Nucleus accumbens (tissue), 56 donors: ENCODE measurements at places on chromosomes 16 and 17.

GRCh38 chr17:78154903-78155811 lies 9.0 kb downstream of the C17orf99 start:
- no peak for DNase-seq

- no peak for DNase-seq
Observed at GRCh38 chr17:2070241-2071023, 15.5 kb downstream of the HIC1 start.

GRCh38 chr17:65556014-65556909 lies 5.2 kb downstream of the AXIN2 start:
- peak; percentile 54 for DNase-seq

DNA sequence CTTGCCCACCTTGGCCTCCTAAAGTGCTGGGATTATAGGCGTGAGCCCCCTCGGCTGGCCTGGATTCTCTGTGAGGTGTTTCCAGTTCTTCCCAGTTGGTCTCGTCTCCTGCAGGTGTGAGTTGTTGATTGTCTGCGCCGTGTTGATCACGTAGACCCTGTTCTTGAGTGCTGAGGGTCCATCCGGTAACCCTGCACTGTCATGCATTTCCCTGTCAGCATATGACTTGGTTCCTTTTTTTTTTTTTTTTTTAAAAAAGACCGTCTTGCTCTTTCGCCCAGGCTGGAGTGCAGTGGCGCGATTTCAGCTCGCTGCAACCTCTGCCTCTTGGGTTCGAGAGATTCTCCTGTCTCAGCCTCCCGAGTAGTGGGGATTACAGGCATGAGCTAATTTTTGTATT lies 17.3 kb downstream of the MGRN1 start:
- DNase-seq, result no peak

DNA sequence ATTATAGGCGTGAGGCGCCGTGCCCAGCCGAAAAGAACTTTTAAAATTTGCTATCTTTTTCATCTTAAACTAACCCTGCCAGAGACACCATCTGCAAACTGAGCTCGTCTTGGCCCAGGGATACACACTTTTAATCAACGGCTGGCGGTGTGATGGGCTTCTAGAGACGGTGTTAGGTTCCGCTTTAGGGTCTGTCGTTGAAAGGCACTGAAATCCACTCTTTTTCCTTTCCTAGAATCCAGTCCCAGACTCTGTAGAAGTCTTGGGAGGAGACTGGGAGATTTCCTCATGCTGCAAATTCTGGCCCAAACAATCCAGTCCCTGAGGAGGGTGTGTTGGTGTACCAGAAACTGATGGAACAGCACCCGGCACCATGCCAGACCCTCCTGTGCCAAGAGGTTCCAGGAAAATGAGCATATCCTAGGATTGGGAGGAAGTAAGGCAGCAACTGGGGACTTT lies 52.0 kb upstream of the TEX2 start:
- DNase-seq, result no peak

- no peak for DNase-seq
Observed at GRCh38 chr17:57766318-57766943, 21.3 kb upstream of the CCDC182 start.

DNA sequence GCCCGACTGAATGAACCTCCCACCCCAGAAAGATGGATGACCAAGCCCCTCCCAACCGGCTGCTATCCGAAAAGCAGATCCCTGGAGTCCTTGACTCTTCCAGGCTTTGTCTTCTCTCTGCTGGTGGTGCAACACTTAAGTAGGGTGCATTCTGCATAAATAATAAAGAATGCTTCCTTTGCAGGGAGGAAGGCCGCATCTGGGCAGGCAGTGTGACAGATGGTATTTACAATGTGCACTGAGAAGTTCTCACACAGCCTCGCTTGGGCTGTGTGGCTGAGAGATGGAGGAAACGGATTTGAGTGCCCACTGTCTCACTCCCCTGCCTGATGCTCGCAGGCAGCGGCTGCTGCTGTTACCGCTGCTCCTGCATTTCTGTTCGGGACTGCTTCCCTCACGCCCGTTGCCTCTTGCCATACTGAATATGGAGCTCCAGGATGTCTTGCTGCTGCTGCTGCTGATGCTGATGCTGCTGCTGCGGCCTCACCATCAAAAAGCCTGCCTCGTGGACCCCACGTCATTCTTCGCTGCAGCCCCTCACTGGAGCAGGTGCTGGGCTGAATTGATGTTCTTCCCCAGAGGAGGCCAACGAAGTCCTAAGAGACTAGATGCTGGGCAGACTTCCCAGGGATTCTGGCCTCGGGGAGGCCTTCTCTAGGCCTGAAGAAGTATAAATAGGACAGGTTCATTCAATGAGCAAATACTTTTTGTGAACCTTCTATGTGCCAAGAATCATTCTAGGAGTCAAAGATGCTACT lies 7.1 kb upstream of the RHBDL3 start:
- DNase-seq, result no peak

DNA sequence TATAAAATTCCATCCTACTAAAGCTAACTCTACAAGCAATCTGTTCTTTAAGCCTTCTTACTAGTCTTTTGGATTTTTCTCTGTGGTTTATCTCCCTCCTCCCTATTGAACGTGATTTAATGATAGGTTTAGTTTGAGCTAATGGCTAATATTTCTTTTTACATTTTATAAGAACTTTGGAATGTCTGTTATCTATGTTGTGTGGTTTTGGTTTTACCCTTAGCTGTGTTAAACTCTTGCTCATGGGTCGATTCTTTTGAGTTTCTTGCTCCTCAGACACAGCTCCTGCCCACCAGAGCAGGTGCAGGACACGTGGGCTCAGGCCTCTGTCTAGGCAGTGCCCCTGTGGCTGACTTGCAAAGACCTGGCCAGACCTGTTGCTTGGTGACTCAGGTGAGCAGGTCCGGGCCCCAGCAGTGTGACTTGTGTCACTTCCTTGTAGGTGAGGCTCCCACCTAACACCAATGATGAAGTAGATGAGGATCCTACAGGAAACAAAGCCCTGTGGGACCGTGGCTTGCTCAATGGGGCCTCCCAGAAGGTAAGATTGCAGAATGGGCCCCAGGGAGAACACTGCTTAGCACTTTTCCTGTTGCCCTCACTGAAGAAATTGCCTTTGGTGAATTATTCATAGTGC lies 45.1 kb downstream of the SF3B3 start:
- DNase-seq, result no peak

- no peak for DNase-seq
Observed at GRCh38 chr17:77817953-77818352, 140.6 kb upstream of the TNRC6C start.

GRCh38 chr16:89988951-89989350 lies 30.3 kb downstream of the DBNDD1 start:
- no peak for DNase-seq

- DNase-seq, result no peak
Observed at GRCh38 chr16:87098976-87099720, 218.0 kb downstream of the C16orf95 start.

- no peak for DNase-seq
Observed at GRCh38 chr17:35726127-35726952, 5.1 kb upstream of the RASL10B start.

DNA sequence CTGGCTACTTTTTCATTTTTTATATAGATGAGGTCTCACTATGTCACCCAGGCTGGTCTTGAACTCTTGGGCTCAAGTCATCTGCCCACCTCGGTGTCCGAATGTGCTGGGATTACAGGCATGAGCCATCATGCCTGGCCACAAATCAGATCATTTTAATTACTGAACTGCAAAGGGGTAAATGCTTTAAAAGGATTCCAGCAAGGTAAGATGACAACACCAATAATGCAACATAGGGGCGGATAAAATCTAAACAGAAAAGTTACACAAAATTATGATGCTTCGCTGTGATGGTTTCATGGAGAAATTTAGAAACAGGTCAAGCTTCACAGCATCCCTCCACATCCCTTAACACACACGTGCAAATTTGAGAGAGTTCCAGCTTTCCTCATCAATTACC lies 32.3 kb downstream of the AXIN1 start:
- no peak for DNase-seq

GRCh38 chr17:8156246-8156992 lies 4.2 kb upstream of the PER1 start:
- peak; percentile 99 for DNase-seq

DNA sequence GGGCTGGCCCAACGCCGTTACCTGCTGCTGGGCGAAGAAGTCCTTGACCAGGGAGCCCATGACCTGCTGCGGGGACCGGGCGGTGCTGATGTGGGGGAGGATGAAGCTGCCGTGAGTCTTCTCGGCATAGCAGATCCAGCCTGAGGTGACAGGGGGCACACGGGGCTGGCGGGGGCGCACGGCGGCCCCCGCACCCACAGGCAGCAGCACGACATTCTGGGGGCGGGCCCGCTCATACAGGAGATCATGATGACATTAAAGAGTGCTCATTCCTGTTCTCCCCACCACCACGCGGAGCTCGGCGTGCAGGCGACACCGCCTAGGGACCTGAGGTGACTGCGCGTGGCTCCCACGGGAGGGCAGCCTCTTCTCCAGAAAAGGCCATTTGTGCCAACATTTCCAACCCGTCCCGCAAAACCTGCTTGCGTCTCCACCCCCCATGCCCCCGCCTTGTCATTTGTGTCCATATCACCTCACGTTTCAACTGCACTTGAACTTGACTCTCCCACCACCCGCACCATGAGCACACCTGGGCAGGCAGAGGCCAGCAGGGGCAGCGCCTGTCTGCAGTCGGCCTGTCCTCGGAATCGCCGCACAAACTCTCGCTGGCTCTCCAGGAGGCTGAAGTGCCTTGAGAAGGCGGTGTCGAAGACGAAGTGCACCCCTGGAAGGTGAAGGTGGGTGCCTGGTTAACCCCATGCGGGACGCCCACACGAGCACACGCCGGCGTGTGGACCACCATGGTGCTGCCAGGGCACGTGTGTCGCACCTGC lies 6.4 kb downstream of the CIAO3 start:
- peak; percentile 62 for DNase-seq

GRCh38 chr17:78600181-78600721 lies 23.1 kb upstream of the DNAH17 start:
- no peak for DNase-seq

- DNase-seq, result no peak
Observed at GRCh38 chr17:42313773-42314566, 25.7 kb downstream of the STAT5A start.
